ENCODE measurements at places on chromosomes 4 and X. TPM values are rescaled to one million over a fixed set of nuclear protein-coding genes. Genes with fewer than 3 reads are reported as not detected.

The FGFR3 gene
- 164 TPM for total RNA-seq

The IQCM gene
- not detected for total RNA-seq

The SLC6A14 gene
- total RNA-seq = 19.8 TPM

The RS1 gene
- not detected for total RNA-seq

The GRPEL1 gene
- total RNA-seq = 74.2 TPM
